Activated effector memory CD4-positive, alpha-beta T cell treated with anti-CD3 and anti-CD28 coated beads, Interleukin-2, amount 50 U/mL, for 16 hours (primary cell): ENCODE measurements at places on chromosomes 7 and 10.

DNA sequence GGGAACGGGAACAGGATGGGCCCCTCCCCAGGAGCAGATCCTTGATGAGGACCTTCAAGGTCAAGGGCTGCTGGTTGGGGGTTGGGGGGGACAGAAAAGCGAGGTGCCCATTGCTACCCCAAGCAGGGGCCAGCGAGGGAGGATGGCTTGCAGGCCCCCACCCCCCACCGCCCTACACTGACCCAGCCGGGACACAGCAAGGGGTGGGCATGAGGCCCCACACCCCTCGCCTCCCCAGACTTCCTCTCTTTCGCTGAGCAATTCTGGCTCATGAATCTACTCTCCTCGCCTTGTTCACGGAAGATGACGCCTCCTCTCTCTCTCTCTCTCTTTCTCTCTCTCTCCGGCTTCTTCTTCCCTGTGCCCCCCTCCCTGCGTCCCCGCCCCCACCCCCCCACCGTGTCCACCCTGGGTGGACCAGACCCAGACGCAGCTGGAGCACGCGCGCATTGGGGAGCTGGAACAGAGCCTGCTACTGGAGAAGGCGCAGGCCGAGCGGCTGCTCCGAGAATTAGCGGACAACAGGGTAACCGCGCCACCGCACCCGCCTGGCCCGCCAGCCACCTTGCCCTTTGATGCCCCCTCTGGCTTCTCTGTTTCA is 81.1 kb upstream of the GTF2IRD1 start:
- DNase-seq, result no peak

- DNase-seq, result no peak
Observed at GRCh38 chr10:80540981-80541750, 3.5 kb downstream of the SH2D4B start.

- DNase-seq, result no peak
Observed at GRCh38 chr7:79620291-79620690, 166.8 kb upstream of the MAGI2 start.

DNA sequence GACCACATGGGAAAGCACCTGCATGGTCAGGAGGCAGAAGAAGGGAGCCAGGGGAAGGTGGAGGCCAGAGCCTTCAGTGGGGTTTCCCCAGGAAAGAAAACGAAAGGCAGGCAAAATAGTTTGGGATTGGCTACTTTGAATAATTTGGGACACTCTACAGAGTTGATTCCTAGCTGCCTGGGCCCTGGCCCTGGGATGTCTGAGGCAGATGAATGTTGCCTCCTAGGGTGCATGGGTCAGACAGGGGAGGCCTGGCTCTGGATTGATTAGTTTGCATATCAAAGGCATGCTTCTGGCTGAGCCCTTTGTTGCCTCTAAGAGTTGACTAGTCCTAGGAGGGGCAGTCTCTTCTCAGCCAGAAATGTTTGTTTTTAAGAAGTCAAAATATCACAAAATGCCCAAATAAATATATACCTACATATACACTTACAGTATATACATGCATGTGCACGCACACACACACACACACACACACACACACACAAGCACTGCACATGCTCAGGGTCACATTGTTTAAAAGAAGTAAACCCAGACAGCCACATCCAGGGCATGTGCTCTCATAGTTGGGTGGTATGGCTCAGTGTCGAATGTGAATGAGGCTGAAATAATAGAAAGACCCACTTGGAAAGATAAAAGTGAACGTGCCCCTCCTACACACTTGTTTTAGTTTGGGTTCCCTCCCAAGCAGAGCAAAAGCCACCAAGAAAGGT is 184.2 kb downstream of the GPAM start:
- no peak for DNase-seq

DNA sequence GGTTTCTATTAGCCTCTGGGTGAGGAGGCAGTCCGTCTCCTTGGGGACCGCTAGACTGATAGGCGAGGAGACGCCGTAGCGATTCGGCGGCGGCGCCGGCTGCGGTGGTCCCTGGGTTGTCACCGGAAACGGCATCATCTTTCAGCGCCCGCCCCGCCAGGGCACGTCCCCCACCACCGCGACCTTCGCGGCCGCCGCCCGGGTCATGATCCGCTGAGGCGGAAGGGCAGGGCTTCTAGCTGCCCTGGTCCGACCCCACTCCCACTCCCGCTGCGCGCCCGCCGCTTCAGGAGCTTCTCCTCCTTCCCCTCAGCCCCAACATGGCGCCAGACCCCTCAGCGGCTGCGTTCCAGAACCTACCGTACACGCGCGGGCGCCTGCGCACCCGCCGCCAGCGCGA is at the start of gene PAPOLB:
TSS of gene PAPOLB (minus strand) at position 358 of the 400 bp plus-strand sequence. CDS start at position 138, 220 bp downstream.
- no peak for DNase-seq

DNA sequence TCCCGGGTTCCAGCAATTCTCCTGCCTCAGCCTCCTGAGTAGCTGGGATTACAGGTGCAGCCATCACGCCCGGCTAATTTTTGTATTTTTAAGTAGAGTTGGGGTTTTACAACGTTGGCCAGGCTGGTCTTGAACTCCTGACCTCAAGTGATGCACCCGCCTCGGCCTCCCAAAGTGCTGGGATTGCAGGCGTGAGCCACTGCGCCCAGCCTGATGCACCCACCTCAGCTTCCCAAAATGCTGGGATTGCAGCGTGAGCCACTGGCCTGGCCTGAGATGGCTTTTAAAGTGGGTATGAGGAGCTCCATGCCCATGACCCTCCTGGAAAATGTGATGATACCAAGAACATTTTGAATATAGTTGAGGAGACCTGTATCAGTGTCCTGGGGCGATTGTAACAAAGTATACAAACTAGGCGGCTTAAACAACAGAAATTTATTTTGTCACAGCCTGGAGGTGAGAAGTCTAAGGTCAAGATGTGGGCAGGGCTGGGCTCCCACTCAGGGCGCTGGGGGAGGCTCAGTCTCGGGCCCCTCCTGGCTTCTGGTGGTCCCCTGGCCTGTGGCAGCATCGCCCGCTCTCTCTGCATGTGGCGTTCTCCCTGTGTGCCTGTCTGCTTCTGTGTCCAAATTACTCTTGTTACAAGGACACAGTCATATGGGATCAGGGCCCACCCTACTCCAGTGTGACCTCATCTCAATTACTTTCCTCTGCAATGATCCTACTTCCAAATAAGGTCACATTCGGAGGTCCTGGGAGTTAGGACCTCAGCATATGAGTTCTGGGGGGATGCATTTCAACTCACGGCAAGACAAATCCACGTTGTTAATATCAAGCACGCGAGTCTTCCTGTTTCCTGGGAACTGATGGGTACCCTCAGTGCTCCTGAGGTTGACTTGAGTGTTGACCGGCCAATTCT is 108.8 kb downstream of the ACTR3B start:
- peak; percentile 21 for DNase-seq

- no peak for DNase-seq
Observed at GRCh38 chr7:112133328-112133727, 72.9 kb downstream of the DOCK4 start.

- no peak for DNase-seq
Observed at GRCh38 chr7:29627631-29628030, 64.0 kb downstream of the PRR15 start.

DNA sequence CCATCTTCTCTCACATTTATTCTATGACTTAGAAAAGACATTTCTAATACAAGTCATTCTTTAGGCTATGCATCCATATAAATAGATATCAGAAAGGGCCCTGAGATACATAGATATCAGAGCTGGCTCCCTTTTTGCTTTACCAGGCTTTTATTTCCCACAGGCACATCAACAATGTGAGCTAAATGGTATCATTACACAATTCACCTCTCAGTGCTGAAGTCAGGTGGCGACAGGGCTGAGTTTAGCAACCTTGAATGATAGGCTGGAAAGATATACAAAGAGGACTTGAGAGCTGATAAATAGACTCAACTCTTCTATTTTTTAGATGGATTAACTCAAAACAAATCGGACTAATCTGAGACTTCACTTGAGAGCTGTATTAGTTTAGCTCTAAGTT is 189.2 kb upstream of the COL1A2 start:
- no peak for DNase-seq

GRCh38 chr7:112038353-112038752 is 167.8 kb downstream of the DOCK4 start:
- no peak for DNase-seq

DNA sequence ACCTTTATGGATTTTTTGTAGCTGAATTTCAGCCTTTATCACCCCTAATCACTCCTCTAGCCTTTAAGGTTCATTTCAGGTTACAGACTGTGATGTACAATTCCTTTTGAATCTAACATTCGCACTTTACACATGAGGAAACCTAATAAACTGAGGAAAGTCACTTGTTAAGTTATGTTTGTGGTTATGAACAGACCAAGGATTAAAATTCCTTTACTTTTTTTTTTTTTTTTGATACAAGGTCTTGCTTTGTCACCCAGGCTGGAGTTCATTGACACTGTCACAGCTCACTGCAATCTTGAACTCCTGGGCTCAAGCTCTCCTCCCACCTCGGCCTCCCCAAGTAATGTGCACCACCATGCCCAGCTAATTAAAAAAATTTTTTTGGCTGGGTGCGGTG is 3.6 kb downstream of the MCU start:
- DNase-seq, result no peak

GRCh38 chr7:98556288-98556687 is 60.8 kb upstream of the NPTX2 start:
- DNase-seq, result no peak

DNA sequence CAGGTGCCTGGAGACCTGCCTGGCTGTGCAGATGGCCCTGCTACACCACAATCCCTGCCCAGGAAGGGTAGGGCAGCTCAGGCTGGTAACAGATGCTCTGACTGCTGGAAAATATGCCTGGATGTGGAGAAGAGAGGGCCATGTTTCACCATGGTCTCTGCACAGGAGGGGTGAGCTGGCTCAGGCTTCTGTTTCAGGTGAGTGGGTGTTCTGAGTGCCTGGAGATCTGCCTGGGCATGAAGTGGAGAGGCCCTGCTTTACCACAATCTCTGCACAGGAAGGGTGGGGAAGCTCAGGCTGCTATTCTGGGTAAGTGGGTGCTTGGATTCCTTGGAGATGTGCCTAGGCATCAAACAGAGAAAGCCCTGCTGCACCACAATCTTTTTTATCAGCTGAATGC is 350.1 kb downstream of the KIF20B start:
- no peak for DNase-seq

- no peak for DNase-seq
Observed at GRCh38 chr7:106591146-106591545, 69.8 kb downstream of the CCDC71L start.

GRCh38 chr10:111207500-111207899 is 130.7 kb downstream of the ADRA2A start:
- no peak for DNase-seq

DNA sequence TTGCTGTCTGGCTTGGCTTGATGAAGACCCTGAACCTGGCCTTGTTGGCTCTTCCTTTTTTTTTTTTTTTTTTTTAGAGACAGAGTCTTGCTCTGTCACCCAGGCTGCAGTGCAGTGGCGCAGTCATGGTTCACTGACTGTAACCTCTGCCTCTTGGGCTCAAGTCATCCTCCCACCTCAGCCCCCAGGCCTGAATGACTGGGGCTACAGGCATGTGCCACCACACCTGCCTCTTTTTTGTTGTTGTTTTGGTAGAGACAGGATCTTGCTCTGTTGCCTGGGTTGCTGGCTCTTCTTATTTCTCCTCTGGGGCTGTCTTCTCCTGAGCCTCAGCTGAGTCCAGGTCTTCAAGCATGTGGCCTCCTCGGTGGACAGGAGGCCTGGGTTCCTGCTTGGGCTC is 44.7 kb downstream of the PRF1 start:
- no peak for DNase-seq

GRCh38 chr7:108203537-108203936 is 73.4 kb upstream of the LAMB4 start:
- DNase-seq, result no peak

- DNase-seq, result no peak
Observed at GRCh38 chr7:46879783-46880182, 702.1 kb downstream of the TNS3 start.

GRCh38 chr10:113423981-113424721 is 128.7 kb upstream of the HABP2 start:
- DNase-seq, result no peak

- no peak for DNase-seq
Observed at GRCh38 chr10:100506596-100507356, 12.9 kb downstream of the SEC31B start.

GRCh38 chr10:69464801-69465401 is 13.6 kb downstream of the TSPAN15 start:
- DNase-seq, result no peak

GRCh38 chr7:151125470-151125845 is 39.2 kb downstream of the AGAP3 start:
- DNase-seq, result no peak

DNA sequence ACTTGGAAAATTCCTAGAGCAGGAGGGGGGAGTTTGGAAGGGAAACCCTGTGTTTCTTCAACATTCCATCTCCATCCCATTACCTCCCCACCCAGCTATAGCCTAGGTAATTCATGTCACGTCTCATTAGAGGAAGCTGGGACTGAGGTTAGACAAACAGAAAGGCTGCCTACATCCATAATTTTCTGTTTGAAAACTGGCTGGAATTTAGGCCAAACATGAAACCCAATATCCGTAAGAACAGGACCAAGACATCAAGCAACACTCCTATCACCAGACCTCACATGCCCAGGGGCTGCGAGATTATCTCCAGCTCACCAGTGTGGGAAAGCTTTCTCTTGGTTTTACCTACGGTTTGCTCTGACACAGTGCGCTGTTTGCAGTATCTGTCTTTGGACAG is 316.3 kb downstream of the FRMD4A start:
- no peak for DNase-seq

DNA sequence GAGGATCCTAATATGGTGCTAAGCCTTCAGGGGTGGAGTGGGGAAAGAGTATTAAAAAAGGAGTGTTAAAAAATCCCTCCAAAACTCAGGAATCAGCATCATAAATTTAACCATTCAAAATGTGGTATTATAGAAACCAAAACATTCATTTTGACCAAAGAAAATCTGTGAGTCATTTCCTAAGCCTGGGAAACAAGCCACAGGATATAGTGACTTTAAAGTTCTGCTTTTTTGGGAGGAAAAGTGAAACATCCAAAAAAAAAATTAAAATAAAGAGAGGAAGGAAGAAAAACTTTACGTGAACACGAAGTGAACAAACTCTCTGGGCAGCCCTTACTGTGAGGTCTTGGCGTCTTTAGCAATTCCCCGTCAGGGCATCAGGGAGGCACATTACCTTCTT is 74.0 kb upstream of the GSDME start:
- no peak for DNase-seq

DNA sequence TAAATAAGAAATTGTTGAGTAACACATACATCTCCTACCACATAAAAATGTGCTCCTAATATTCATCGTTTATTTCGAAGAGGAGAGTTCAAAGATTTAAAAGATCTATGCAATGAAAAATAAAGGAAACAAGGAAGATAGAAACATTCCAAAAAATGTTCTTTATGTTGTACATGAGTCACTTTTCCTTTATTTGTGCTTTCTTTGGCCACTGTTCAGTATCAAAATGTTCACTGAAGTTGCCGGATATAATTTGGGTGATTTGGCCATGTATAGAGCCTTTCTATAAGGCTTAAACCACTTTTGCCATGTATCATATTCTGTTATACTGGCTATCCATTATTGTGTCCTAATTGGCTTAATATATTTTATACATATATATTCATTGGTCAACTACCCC is 62.9 kb upstream of the PRR15 start:
- no peak for DNase-seq
